GDM1 (cell line): ENCODE measurements at places on chromosomes 2 and 18.

DNA sequence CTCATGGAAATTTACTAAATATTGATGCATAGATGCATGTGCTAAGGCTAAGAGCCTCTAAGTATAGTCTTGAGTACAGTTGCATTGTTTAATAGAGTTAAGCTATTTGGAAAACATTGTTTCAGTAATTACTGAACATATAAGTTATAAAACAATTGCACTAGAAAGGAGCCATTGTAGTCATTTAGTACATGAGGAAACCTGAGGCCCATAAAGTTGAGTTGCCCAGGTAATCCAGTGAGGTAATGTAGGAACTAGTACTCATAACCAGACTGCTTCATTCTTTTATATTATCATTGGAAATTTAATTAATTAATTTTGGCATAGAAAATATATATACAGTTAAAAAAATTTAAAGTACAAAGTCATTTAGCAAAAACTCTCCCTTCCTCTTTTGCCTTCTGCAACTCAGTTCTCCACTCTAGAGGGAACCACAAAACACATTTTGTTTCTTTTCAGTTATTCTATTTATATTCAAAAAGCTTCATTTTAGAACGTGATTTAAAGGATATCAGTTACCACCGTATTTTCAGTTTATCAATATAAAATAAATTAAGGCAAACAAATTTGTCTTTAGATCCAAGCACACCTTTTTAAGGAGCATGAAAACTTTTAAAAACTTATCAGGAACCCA, 27.8 kb upstream of the TBR1 start:
- DNase-seq: no peak

GRCh38 chr18:22368021-22368420, 49.7 kb downstream of the CTAGE1 start:
- no peak for DNase-seq

GRCh38 chr2:225117051-225117716, 74.9 kb upstream of the DOCK10 start:
- DNase-seq: no peak

GRCh38 chr2:27902098-27902497, 11.6 kb downstream of the BABAM2 start:
- DNase-seq: no peak

DNA sequence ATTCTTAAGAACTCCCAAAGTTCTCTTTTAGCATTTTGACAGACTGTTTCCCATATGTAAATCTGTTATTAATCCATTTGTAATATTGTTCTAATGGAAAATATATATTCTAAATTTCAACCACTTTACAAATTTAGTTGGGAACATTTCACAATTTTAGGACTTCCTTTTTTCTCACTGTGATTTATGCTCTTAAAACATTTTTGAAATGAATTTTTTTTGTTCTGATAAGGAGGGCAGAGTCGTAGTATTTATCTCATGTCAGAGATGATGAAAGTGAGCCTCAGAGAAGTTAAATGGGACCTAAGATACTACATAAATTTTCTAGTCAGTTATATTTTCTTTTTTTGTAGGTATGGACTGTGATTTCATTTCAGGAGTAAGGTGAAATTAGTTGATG, 26.6 kb downstream of the RASGRP3 start:
- DNase-seq: no peak

- DNase-seq: no peak
Observed at GRCh38 chr2:241546771-241547498, 11.6 kb upstream of the BOK start.

GRCh38 chr18:42641996-42642395, 473.5 kb downstream of the RIT2 start:
- no peak for DNase-seq

GRCh38 chr2:208134928-208135586, 5.4 kb upstream of the CRYGC start:
- DNase-seq: peak; percentile 86

DNA sequence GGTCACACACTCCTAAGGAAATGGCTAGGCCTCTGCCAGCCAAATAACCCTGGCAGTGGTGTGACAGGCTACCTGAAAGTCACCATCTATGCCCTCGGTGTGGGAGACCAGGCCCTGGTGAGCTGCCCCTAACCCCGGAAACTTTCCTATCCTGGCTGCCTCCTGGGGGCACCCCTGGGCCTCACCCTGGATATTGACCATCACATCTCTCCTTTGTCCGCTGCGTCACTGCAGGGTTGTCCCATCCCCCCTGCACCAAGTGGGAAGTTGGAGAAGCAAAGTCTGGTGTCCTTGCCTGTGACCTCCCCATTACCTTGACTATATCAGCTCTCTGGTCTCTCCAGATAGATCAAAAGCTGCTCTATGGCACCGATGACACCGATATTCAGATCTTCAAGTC, 18.8 kb downstream of the FER1L5 start:
- DNase-seq: no peak

- DNase-seq: no peak
Observed at GRCh38 chr18:9950289-9951016, 36.6 kb downstream of the VAPA start.

DNA sequence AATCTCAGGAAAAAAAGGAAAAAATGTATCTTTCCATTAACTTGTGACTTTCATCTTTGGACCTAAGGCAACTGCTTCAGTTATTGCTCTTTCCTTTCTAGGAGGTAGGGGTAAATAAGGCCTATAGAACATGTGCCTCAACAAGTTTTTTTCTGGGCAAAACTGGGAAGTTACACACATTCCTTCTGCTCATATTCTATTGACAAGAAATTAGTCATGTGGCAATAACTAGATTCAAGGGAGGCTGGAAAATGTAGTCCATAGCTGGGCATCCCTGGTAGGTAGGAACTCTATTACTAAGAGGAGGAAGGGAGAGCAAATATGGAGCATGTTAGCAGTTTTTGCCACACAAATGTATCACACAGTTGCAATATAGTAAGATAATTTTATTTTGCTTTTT, 37.7 kb upstream of the NEMP2 start:
- DNase-seq: no peak

GRCh38 chr2:78383576-78383975, 641.9 kb upstream of the REG3G start:
- no peak for DNase-seq

- no peak for DNase-seq
Observed at GRCh38 chr2:96830044-96830562, 13.7 kb downstream of the ANKRD23 start.

DNA sequence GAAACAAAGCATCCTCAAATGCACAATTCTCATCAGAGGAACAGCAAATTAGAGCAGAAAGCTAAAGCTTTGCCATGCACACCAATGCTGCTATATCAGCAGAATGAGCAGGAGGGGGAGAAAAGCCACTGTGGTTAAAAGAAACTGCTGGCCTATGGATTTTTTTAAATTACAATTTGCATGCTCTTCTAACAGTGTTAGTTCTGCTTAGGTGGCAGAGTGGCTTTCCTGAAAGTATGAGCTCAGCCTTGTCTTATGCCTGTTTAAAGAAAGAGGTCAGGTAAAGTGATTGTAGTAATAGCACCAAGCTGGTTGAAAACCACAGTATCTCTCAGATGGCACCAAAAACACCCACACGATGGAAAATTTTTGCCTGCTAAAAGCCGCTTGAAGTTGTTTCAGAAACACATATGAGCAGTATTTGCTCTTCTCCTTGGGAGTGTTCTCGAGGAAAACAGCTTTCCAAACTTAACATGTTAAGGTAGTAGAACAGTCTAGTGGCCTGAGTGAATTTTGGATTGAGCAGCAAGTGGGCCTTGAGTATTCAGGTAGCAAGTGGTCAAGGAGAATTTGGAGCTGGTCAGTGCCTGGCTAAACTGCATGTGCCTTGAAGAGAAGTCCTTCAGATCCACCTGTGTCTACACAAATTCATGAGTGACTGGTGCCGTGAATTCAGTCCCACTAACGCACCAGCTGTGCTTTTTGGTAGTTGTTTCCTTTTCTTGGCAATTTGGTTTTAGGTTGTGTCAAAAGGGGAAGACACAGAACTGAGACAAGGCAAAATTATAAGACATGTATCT, 19.6 kb upstream of the NDUFV2 start:
- DNase-seq: no peak

DNA sequence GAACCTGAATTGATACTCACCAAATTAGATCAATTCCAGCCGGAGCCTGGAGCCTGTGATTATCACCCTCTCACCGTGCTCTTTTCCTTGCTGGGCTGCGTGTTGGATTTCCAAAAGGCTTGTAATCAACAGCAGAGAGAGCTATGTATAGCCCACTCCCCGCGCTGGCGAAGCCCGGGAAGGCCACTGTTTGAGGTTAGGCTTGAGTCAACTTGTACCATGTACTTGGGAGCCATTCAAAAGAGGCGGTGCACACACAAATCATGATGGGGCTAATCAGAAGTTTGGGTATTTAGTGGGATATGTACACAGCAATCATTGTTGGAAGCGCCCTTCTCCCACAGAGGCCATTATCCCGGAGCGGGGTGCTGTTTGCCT, 151.6 kb downstream of the GLI2 start:
- no peak for DNase-seq

DNA sequence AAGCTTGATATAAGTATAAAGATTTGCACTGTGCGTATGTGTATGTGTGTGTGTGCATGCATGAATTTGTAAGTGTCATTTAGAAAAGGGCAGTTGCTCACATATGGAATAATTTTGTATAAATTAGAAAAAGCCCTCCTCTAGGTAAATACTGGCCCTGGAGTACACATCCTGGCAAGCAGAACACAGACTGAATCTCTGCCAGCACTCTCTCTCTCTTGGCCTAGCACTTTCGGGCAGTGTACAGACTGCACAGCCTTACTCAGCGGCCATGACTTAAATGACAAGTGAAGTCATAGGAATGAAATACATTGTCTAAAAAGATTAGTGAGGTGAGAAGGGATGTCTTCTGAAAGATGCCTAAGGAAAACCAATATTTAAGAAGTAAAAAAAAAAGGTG, 214.1 kb downstream of the RDH14 start:
- DNase-seq: no peak

DNA sequence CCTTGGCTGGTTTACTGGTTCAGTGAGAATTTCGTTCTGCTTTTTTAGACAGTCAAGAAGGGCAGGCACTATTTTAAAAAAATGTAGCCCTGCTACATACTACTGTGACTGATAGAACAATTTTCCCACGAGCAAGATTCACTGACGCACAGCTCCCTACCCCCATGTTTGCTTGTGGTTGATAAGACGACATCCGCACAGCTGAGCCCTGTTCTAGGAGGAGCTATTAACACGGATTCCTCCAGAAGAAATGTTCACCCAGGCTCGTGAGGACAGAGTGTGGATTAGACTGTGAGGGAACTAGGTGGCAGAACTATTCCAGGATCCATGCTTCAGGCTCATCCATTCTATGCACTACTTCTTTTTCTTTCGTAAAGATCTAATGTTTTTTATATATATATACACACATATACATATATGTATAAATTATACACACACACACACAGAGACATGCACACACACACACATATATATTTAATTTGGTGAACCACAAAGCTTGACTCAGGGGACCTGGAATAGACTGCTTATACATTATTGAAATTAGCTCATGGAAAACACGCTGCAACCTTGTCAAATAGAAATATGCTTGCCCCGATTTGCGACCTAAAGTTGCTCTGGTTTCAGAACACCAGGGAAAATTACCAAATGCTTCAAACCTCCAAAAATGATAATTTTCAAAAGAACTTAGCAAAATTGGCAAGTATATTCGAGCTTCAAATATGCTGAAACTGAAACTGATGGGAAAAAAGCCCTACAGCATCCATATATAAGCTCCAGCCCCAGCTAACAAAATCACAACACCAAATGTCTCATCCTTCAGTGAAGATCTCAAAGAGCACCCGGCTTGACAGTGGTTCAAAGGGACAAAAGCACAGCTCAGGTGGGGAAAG, 370.4 kb downstream of the SOCS6 start:
- no peak for DNase-seq

DNA sequence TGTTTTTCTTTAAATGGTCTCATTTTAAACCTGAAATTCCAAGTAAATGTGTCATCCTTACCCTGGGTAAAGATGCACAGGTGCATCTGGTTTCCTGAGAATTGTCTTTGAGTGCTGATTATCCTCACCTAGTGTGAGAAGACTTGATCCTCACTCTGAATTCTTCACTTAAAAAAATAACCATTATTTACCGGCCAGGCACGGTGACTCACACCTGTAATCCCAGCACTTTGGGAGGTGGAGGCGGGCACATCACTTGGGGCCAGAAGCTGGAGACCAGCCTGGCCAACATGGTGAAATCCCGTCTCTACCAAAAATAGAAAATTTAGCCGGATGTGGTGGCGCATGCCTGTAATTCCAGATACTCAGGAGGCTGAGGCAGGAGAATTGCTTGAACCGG, 9.9 kb upstream of the WNT6 start:
- DNase-seq: no peak

GRCh38 chr2:53903011-53903410, 43.2 kb upstream of the GPR75 start:
- no peak for DNase-seq

GRCh38 chr2:26335231-26335630, 10.7 kb upstream of the SELENOI start:
- DNase-seq: no peak

DNA sequence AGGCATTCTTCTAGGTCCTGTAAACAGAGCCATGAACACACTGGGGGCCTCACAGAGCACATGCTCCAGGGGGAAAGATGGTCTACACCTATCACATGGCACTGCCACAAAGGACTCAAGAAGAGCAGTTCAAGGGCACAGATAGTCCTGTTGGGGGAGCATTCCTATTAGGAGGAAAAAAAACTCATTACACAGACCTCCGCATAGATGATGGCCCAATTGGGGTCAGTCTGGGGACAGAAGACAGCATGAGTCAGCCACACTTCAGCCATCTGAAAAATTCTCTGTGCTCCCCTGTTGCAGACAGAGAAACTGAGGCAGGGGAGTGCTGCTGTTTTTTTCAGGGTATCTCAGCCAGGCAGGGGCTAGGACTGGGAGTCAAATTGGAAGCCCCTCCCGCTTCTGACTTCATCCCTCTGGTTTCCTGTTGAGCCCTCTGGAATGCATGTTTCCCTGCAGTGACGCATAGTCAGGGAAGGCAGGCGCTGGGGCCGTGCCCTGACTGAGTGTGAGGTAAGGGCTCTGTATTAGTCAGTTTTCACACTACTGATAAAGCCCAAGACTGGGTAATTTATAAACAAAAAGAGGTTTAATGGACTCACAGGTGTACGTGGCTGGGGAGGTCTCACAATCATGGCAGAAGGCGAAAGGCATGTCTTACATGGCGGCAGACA, 67.9 kb downstream of the RHOB start:
- no peak for DNase-seq

- DNase-seq: no peak
Observed at GRCh38 chr18:75206452-75207309, 2.3 kb downstream of the PTGR3 start.

GRCh38 chr18:70151614-70152013, 53.9 kb downstream of the RTTN start:
- peak; percentile 41 for DNase-seq

- peak; percentile 42 for DNase-seq
Observed at GRCh38 chr18:25349926-25350487, 2.0 kb downstream of the ZNF521 start.
